AG04450 (cell line): ENCODE measurements at places on chromosomes 7 and 10.

GRCh38 chr10:100359030-100359432 lies 12.0 kb downstream of the SCD start:
- DNase-seq: no peak

DNA sequence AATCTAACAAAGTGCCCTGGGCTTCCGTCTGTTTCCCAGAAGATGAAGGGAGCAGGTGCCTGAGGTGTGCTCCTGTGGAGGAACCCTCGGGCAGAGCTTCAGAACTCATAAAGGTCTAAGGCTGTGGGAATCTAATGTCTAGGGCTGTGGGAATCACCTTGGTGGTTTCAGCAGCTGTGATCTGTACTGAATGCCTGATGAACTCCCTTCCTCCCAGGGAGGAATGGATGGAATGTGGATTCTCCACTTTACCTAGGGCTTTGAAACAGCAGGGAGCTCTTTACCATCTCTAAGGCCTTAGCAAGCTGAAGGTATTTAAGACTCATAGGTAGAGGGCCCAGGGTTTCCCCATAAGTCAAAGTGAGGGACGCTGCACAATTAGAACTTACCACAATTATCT lies 36.0 kb upstream of the SEMA3E start:
- no peak for DNase-seq

GRCh38 chr10:48464871-48465736 lies 139.8 kb downstream of the ARHGAP22 start:
- no peak for DNase-seq

DNA sequence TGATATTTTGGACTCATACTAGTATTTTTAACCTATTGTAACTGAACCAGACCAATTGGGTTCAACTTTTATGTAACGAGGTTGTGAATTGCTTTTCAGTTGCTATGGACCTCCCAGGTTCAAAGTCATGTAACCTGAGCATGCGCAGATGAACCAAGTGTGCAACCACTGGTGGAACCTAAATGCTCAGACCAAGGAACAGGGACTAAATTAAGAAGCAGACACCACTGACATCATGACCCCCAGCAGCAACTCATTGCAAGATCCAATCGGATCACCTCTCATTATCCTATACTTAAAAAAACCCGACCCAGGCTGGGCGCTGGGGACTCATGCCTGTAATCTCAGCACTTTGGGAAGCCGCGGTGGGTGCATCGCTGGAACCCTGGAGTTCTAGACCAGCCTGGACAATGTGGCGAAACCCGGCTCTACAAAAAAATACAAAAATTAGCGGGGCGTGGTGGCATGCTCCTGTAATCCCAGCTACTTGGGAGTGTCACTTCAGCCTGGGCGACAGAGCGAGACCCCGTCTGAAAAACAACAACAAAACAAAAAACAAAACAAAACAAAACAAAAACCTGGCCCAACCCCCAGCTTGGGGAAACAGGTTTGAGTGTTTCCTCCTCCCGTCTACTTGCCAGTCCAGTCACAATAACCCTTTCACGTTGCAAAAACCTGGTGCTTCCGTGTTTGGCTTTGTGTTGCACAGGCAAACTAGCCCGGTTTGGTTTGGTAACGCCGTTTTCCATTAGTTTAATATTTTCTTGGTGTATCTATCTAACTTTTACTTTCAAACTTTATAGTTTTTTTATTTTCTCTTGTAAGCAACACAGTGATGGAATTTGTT lies 11.3 kb upstream of the ZNF518A start:
- no peak for DNase-seq

GRCh38 chr10:13503745-13504463 lies 24.9 kb downstream of the BEND7 start:
- DNase-seq: peak; percentile 37

GRCh38 chr7:74175340-74175739 lies 1.2 kb downstream of the EIF4H start:
- DNase-seq: no peak

DNA sequence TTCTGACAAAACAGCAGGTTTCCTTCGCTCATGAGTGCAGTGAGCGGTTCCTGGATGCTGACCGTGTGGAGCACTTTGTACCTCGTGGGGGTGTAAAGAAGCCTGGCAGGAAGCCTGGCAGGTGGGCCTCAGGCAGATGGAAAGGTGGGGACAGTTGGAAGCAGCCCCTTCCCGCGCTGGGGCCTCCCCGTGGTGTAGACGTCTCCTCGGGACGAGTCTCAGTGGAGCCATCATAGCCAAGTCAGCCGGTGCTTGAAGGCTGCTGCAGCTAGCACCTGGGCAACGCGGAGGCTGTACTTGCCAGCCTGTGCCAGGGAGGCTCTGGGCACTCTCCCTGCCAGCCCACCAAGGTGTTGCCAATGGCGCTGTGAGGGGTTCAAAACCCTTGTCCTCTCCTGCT lies 154.5 kb downstream of the WDR37 start:
- no peak for DNase-seq

- DNase-seq: no peak
Measured at GRCh38 chr10:43734716-43735115, 86.0 kb upstream of the ZNF32 start.

- DNase-seq: no peak
Measured at GRCh38 chr10:102405632-102406031, 10.1 kb downstream of the NFKB2 start.

GRCh38 chr10:3067859-3068179 lies 471 bp downstream of the PFKP start:
- no peak for DNase-seq

DNA sequence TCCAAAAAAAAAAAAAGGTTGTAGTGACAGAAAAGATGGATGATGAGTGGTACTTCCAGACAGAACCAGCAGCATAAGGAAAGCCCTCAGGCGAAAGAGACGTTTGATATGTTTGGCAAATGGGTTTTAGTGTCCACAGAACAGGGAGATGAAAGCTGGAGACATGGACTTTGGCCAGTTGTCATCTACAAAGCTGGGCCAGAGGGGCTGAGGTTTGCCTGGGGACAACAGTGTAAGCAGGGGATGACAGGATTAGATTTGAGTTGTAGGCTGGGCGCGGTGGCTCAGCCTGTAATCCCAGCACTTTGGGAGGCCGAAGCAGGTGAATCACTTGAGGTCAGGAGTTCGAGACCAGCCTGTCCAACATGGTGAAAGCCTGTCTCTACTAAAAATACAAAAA lies 47.8 kb upstream of the ELN start:
- DNase-seq: no peak

- DNase-seq: no peak
Measured at GRCh38 chr10:86500846-86501245, 20.7 kb downstream of the WAPL start.

- DNase-seq: peak; percentile 38
Measured at GRCh38 chr10:15725603-15726002, 5.9 kb upstream of the ITGA8 start.

DNA sequence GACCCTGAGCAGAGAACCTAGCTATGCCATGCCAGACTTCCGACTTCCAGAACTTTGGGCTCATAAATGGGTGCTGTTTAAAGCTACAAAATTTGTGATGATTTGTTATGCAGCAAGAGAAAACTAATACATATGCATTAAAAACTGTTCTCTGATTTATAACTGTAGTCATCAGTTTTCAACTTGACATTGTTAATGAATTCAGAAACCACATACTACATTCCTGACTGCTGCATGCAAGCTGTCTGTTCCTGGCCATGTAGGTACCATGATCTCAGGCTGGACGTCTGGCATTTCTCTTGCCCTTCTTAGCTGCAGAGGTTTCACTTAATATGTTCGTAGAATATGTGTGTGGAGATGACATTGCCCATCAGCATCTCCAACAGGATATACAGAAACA lies 28.4 kb downstream of the MKX start:
- no peak for DNase-seq

DNA sequence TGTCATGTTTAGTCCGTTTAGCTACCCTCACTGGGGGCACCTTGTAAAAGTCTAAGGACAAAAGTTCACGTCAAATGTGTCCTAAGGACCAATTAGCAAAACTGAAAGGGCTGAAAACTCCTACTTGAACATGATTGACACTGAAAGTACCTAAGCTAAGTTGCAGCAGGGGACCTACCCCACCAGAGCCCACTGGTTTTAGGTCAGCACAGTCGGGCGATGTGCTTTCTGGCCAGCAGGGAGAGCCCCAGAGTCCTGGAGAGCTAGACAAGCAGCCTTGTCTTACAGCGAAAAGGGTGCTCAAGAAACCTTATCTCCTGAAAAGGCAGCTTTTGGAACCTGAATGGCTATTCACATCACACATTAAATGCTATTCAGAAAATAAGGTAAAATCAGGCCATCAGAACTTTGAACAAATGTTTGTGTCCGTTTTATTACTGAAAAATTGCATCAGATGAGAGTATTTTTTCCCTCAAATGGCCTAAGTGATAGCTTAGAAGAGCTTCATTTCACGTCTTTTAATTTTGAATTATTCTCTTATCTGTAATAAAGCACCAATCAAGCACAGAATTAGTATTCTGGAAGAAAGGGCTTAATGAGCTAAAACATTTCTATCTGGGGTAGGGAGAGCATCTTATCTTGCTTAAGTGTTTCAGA lies 52.2 kb upstream of the MKI67 start:
- DNase-seq: no peak

DNA sequence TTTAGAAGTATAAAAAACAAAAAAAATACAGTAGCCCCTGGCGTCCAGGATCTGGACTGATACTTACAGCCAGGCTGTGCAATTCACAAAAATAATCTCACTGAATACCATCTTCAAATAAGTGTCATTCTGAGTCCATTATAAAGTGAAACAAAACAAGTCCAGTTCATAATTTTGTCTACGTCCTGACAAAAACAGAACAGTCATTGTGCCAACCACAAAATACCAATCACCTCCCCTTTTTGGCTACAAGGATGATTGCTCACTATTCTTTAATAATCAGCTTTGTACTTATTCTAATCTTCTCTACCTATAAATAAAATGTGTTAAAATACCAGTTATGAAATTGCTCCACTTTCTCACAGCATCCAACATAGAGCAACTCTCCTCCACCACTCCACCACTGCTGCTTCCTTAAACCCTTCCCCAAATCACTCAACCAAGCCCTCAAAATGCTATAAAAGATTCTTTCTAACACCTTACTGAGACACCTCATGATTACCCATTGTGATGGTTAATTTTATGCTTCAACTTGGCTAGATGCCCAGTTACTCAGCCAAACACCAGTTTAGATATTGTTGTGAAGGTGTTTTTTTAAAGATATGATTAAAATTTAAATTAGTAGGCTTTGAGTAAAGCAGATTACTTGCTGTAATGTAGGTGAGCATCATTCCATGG lies 479.8 kb upstream of the SEMA3A start:
- DNase-seq: no peak

DNA sequence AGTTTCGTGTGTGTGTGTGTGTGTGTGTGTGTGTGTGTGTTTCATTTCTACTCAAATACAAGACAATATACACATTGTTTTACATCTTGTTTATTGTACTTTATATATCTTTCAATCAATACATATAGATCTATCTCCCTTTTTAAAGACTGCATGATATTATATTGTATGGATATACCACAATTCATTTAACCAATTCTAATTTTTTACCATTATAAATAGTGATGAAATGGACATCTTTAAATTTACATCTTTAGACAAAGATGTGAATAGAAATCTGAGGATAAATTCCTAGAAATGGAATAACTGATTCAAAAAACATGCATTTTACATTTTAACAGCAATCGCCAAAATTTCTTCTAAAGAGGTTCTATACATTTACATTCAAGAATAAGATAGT lies 23.2 kb upstream of the HIBADH start:
- no peak for DNase-seq

DNA sequence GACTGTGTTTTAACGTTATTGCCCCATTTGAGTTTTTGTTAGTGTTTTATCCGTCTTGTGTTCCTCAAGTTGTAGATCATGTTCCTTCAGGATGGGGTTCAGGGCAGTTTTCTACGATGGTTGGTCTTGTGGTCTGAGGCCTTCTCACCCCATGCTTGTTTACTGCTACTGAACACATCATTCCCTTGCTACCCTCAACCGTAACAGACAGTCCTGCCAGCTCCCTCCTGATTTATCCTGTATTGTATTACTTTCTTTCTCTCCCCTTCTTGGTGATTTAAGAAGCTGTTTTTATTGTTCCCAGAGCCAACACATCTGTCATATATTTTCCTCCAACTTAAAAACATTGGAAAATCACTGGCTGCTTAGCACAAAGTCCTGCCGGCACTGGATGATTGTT lies 719.8 kb downstream of the INHBA start:
- DNase-seq: no peak

GRCh38 chr7:52021343-52021742 lies 704.7 kb upstream of the COBL start:
- DNase-seq: no peak

DNA sequence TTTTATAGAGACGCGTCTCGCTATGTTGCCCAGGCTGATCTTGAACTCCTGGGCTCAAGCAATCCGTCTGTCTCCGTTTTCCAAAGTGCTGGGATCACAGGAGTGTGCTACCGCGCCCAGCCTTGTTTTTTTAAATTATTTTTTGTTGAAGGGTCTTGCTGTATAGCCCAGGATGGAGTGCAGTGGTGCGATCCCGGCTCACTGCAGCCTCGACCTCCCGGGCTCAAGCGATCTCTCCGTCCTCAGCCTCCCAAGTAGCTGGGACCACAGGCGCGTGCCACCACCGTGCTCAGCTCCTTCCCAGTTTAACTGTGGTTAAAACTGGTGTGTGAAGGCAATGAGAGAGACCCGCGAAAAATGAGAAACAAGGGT lies 11.0 kb upstream of the HNRNPF start:
- no peak for DNase-seq

DNA sequence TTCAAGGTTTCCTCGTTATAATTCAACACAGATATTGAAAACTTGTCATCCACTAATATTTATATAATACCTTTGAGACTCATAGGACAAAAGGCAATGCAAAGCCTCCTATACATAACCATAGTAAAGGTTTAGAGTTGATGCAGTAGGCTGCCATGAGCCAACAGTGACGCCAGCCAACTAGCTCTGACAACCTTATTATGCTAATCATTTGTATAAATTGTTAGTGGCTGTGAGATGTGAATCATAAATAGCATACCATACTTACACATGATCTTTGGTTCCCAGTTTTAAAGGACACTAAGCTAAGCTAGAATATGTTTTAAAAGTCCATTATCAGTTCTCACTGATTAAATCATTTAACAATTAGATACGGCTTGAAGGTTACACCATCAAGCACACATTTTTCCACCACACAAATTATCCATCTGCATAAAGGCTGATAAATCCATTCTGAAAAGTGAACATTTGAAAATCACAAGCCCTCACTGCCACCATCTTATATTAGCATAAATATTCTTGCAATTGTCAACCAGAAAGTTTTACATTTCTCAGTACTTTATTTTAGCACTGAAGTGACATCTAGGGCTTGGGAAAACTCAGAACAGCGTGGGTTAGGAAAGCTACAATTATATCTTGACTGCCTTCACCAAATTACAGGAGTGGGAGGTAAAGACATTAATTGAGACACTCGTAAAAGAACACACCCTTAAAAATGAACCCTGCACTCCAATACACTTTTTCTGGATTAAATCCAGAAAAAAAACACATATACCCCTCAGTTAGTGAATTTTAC lies 30.7 kb downstream of the COA1 start:
- DNase-seq: no peak

- no peak for DNase-seq
Measured at GRCh38 chr7:132865366-132866143, 216.3 kb downstream of the CHCHD3 start.

- DNase-seq: no peak
Measured at GRCh38 chr7:29326864-29327263, 132.3 kb downstream of the CHN2 start.

GRCh38 chr7:129169171-129169671 lies 19.2 kb upstream of the SMO start:
- DNase-seq: no peak

GRCh38 chr7:1696671-1697498 lies 26.8 kb downstream of the ELFN1 start:
- DNase-seq: no peak
